Stimulated activated memory B cell treated with anti-CD40 and anti-IgM and Interleukin-4, amounts not matched to agents 10 μg/mL and 1 μg/mL and 100 μg/mL, for 72 hours (primary cell): ENCODE measurements at places on chromosomes 16 and 17.
A peak's percentile ranks its signal among the peaks of the same experiment; 100 is the strongest.

DNA sequence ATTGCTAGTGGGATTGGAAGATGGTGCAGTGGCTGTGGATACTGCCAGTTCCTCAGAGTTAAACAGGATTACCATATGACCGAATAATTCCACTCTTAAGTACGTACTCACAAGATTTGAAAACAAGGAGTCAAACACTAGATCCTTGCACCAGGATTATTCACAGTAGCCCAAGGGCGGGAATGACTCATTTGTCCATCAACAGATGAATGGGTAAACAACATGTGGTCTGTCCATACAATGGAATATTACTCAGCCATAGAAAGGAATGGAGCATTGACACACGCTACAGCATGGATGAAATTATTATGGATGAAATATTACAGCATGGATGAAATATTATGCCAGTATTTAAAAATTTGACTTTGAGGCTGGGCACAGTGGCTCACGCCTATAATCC, 9.1 kb upstream of the MAPK8IP3 start:
- no peak for ATAC-seq

DNA sequence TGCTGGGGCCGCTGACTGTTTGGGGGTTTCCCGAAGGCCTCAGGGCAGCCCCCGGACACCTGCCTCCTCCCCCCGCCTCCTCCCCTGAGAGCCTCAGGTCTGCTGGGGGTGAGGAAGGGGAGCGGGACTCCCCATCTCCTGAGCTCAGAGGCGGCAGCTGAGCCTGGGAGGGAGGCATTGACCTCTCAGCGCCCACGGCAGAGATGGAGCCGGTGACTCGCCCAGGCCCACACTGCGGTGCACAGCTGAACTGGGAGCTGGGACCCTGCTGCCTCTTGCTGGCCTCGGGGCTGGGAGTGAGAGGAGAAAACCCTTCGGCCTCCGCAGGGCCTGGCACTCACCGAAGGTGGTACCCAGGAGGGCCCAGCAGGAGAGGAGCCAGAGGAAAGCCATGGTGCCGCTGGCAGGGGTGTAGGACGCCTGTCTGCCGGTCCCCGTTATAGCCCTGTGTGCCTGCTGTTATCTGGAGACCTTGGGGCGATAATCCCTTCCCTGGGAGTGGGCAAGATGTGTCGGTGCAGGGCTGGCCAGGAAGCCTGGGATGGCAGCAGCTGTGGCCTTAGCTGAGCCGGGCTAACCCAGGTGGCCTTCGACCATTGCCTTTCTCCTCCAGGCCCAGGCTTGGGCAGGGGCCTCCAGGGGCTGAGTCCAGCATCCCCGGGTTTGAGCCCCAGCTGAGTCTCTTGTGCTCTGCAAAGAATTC, at the start of gene CTRB2:
CTRB2 (minus strand) TSS at position 413 of the 703 bp plus-strand sequence; CDS start at position 393, 20 bp downstream.
- ATAC-seq: peak; percentile 55

GRCh38 chr16:84975522-84975921, 35.8 kb downstream of the ZDHHC7 start:
- no peak for ATAC-seq

DNA sequence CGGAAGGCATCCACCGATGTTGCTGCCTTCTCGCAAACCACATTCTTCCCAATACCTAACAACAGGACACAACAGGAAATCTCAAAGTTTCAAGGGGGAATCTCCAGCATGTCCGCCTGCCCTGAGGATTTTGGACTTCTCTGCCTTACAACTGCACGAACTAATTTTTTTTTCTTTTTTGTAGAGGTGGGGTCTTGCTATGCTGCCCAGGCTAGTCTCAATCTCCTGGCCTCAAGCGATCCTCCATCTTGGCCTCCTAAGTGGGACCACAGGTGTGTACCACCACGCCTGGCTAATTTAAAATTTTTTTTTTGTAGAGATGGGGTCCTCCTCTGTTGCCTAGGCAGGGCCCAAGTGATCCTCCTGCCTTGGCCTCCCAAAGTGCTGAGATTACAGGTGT, 9.4 kb downstream of the C16orf86 start:
- ATAC-seq: no peak

DNA sequence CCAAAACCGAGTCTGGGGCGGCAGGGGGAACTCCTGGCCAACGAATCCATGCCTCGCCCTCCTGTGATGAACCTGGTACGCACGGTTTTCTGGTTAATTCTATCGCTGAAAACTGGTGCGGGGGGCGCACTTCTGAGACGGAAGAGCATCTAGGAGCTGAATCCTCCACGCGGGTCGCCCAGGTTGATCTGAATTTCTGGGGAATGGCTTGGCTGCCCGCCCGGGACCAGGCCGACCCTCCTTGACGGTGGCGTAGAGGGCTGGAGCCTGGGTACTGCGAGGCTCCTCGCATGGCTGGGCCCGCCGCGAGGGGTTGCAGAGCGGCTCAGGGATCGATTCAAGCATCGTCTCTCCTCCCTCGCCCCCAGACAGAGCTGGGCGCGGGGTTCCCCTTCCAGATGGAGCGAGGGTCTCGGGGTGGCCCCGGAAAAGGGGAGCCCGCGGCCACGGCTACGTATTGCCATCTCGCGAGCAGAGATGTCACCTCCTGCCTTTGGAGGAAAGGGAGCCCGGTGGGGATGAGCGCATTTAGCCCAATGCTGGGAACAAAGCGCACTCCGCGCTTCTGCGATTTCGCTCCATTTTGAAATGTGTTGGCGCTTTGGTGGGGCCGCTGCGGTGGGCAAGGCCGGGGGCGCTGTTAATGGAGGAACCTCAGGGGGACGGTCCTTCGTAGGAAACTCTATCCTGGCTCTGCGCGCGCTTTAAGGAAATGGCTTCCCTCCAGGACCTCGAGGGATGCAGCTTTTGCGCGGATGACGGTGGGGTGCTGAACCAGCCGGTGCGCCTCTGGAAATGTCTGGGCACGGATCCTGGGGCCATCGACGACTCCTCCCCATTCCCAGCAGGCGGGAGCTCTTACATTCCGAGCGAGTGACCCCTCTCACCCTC, 2.7 kb downstream of the MAPT start:
- no peak for ATAC-seq

GRCh38 chr17:62627219-62627903, at the start of gene MRC2:
Gene MRC2 (plus strand): TSS chr17:62627670. CDS start chr17:62627803, 133 bp downstream.
- ATAC-seq: peak; percentile 72

- no peak for ATAC-seq
These were observed 93.5 kb downstream of the NXN start for GRCh38 chr17:885971-886571.

DNA sequence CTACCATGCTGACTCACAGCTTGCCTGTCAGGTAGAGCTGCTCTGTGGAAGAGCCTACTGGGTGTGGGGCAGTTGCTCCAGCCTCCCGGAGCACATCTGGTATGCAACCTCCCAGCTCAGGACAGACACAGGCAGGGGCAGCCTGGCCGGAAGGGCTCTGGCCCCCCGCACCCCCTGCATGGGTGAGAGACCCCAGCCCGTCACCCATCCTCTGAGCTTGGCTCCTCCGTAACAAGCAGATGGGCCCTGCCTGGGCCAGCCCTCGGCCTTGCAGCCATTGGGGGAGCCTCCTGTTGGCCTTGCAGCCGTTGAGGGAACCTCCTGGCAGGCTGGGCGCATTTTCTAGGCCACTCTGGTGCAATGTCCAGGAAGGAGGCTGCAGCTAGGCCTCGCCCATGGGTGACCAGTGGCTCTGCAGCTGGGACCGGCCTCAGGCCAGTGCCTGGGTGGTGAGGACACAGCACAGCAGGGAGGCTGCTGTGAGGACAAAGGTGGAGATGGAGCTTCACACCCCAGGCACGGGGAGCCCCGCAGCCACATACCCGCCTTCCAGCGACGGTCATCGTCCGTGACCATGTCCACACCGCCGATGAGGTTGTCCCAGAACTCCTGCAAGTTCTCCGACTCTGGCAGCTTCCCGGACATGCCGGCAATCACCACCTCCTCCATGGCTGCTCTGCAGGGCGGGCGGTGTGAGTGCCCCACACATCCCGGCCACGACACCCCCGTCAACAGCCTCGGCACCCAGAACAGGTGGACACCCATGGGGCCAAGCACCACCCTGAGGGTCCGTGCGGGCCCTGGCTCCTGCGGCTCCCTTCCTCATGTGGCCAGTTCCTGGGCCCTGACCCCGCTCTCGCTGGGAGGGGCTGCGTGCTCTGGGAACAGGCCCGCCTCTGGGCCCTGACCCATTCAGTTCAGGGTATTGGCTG, 2.0 kb downstream of the FASN start:
- ATAC-seq: no peak

- ATAC-seq: peak; percentile 84
These were observed 4.7 kb upstream of the LCMT1 start for GRCh38 chr16:25106567-25107465.

DNA sequence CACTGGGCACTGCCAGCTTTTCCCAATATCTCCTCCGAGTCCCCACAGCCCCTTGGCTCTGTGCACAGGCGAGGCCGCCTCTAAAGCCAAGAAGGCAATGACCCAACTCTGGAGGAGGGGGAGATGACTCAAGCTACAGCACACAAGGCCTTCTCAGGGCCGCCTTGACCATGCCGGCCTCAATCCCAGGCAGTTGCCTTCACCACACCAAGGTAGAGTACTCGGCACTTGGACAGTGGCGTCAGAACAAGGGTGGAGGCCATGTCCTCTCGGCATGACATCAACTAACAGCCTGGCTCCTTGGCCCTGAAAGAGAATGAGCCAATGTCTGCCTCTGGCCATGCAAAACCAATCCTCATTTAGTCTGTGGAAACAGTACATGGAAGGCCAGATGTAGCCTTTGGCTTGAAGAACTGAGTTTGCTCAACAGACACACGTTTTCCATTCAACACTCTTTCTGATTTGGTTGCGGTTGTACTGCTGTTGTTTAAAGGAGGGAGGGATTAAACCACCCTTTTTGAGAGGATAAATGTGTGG, 139.6 kb downstream of the XYLT1 start:
- ATAC-seq: no peak

DNA sequence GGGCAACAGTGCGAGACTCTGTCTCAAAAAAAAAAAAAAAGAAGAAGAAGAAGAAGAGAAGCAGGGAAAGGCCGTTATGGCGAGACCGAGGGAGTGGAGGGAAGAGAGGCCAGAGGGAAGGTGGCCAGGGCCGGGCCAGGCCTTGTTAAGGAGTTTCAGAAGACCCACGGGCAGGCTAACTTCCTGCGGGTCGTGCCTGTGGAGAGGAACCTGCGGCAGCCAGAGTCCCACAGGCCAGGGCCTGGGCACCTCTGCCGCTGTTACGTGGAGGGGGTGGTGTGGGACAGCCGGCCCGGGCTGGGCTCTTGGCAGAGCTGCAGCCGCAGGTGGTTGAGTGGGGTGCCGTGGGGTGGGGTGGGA, 5.4 kb downstream of the WDR81 start:
- no peak for ATAC-seq

- ATAC-seq: no peak
These were observed 7.8 kb downstream of the GAA start for GRCh38 chr17:80109066-80109660.

- no peak for ATAC-seq
These were observed 53.3 kb downstream of the GNAO1 start for GRCh38 chr16:56244612-56245011.

DNA sequence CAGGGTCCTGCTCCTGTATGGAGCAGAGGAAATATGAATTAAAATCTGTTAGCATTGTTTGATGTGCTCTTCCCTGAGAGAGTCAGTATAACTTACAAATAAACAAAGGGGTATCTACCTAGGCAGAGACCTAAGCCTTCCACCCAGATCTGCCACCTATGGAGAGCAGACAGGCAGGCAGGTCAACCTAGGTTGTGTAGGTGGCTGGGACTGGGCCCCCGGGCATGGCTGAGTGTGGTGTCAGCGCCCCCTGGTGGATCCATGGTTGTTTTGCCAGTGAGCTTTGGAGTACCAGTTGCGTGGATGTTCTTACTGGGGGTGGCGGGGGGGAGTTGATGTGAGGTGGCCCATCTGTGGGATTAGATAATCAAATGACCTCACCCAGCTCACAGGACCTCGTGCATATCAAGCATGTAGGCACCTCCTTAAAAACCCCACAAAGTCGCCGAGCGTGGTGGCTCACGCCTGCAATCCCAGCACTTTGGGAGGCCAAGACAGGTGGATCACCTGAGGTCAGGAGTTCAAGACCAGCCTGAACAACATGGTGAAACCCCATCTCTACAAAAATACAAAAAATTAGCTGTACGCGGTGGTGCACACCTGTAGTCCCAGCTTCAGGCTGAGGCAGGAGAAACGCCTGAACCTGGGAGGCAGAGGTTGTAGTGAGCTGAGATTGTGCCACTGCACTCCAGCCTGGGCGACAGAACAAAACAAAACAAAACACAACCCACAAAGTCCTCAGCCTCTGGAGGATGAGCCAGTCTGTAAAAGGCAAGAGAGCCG, 17.6 kb downstream of the DUS2 start:
- peak; percentile 92 for ATAC-seq

DNA sequence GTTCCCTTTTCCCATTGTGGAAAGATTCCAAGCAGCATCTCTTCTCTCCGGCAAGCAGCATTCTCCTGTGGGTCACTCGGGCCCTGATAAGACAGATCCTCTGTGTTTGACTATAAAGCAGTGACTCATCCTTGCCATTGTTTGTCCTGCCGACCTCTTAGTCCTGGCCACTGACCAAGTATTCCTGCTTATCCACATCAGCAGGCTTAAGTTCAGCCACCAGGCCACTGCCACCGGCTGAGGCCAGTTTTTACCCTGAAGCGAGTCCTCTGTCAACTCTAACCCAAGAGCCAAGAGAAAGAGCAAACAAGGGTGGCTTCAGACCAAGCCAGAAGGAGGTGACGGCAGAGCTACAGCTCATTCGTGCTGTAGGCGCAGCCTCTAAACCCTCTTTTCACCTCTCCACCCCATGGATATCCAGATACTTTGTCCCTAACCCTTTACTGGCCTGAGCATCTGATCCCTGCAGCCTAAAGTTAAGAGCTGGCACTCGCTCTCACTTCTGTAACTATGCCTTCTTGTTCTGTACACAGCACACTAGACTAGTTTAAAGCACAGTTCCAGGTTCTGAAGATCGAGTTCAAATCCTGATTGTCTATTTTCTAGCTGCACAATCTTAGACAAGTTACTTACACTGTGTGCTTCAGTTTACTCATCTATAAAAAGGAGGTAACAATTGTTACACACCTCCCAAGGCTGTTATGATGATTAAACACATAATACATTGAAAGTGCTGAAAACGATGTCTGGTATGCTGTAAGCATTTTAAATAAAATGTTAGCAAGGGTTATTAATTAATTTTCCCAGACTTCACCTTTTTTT, 31.0 kb downstream of the SOX9 start:
- no peak for ATAC-seq

DNA sequence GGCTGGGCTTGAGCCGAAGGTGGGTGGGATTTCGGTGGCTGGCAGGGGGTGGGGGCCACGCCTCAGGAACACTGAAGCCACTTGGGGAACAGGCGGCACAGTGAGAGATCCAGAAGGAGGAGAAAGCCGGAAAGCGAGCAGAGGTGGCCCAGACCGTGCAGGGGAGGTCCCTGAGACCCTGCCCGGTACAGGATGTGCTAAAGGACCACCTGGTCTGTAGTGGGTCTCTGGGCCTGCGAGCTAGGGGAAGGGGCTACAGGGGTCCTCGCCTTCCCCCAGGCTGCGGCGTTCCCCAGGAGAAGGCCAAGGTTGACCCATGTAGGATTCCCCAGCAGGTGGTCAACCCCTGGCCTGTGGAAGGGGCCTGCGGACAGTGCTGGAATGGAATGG, at the start of gene TLE7:
TLE7 (minus strand) TSS at position 4 of the 390 bp plus-strand sequence. CDS start 8,730 bp downstream, outside the sequence.
- no peak for ATAC-seq

DNA sequence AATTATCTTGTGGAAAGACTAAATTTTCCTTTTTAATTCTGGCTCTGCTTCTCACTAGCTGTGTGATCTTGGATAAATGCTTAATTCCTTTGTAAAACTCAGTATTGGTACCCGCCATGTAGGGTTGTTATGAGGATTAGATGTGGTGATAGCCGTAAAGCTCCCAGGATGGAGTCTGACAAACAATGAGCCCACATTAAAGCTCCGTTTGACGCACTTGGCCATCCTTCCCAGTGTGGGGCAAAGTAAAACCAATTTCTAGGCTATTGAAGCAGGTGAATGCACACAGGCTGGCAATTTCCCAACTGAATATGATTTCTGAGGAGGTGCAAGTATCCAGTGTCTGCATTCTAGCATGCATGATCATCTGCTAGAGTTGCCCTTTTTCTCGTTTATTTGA, 123.6 kb downstream of the MRTFB start:
- no peak for ATAC-seq
